ENCODE measurements at places on chromosomes 7 and 10. TPM values are rescaled to one million over a fixed set of nuclear protein-coding genes. Genes with fewer than 3 reads are reported as not detected.

The AKR1C4 gene
- total RNA-seq = not detected

- no peak overlapping the region for H3K4me3 ChIP-seq
- no peaks in the 10 kb centered on the region for H3K36me3 ChIP-seq
- H3K27ac ChIP-seq = no peak overlapping the region
- no peaks in the 10 kb centered on the region for H3K27me3 ChIP-seq
Measured at GRCh38 chr7:115037128-115037802, 115.4 kb downstream of the MDFIC start.

DNA sequence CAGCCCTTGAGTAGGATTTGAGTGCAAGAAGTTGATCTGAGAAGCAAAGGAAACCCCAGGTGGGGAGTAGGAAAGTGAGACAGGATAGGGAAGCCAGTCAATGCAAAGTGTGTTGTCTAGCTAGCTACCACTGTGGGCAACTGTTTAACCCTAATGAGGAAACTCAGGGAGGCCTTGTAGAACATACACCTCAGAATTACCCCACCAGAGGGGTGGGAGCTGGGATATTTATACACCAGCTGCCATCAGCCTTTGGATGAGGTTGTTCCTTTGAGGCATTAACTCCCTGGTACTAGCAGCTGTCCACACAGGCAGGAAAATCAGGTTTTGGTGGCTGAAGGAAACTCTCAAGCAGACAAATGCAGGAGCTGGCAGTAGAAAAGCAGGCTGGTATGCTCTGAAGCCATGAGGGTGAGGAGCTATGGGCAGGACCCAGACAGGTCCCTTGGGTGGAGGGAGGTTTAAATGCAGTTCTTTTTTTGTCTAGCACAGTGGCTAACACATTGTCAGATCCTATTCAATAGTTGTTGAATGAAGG lies 60.1 kb upstream of the ARID5B start:
- no peaks in the 10 kb centered on the region for H3K36me3 ChIP-seq
- H3K4me3 ChIP-seq = no peak overlapping the region

- H3K27ac ChIP-seq = no peak overlapping the region
- H3K4me1 ChIP-seq = no peaks in the 10 kb centered on the region
- no peak overlapping the region for H3K4me3 ChIP-seq
Measured at GRCh38 chr10:67521546-67521945, 174.4 kb downstream of the CTNNA3 start.

DNA sequence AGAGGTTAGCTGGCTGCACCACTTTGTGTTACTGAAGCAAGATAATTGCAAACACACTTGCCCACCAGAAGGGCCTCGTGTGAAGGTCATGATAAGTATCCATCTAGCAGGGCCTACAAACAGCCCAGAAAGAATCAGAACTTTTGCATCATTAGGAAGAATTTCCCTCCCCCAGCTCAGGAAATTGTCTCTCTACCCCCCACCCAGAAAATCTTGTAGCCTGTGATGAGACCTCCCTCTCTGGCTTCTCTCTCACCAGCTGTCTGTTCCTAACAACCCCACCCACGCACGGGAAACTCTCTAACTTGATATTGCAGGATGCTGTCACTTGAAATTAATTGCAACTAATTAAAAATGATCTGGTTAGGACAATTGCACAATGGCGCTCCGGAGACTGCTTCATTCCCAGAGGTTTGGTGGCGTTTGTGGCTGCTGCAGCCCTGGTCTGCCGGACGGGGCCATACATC lies 34.5 kb downstream of the ZNF503 start:
- no peak overlapping the region for H3K4me3 ChIP-seq
- H3K27ac ChIP-seq = no peak overlapping the region
- DNase-seq = no peak
- no peaks in the 10 kb centered on the region for H3K4me1 ChIP-seq
- H3K36me3 ChIP-seq = no peaks in the 10 kb centered on the region
- peaks cover 3% of the 10 kb centered on the region for H3K27me3 ChIP-seq

- no peak for DNase-seq
- no peak overlapping the region for H3K4me3 ChIP-seq
- H3K4me1 ChIP-seq = no peaks in the 10 kb centered on the region
- H3K27ac ChIP-seq = no peak overlapping the region
- no peaks in the 10 kb centered on the region for H3K27me3 ChIP-seq
Measured at GRCh38 chr10:64174666-64175255, 653.6 kb downstream of the REEP3 start.
